ENCODE measurements at places on chromosomes 16 and 17.

GRCh38 chr16:85205747-85206471 lies 93.6 kb upstream of the CIBAR2 start:
- DNase-seq: peak; percentile 48

DNA sequence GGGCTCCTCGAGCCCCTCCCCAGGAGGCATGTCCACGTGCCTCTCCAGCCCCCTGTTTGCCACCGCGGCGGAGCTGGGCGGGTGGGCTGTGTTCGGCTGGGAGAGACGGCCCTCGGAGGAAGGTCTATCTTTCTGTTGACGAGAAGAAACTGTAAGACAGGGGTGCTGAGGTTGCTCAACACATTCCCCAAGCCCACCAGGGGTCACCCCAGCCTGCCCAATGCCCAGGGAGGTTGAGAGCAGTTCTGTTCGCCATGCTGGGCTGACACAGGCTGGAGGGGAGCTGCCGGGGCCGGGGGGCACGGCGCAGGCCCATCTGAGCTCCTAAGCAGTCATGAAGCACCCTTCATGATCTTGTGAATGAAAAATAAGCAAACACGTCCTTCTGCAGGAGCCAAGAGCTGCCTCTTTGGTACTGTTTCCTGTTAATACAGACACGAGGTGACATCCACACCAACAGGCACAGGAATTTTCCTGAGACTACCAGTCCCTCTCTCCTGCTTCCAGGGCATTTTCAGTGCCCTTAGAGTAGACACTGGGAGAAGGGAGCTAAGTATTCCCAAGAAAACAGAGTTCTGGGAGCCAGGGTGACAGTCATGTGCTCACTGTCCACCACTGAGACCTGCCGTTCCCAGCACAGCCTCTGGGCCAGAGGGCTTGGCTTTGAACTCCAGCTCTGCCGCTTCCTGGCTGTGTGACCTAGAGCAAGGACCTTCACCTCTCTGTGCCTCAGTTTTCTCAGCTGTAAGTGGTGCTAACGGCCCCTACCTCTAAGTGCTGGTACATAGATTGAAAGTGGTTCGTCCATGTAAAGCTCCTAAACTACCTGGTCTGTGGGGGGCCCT lies 9.2 kb downstream of the UBALD2 start:
- DNase-seq: no peak

DNA sequence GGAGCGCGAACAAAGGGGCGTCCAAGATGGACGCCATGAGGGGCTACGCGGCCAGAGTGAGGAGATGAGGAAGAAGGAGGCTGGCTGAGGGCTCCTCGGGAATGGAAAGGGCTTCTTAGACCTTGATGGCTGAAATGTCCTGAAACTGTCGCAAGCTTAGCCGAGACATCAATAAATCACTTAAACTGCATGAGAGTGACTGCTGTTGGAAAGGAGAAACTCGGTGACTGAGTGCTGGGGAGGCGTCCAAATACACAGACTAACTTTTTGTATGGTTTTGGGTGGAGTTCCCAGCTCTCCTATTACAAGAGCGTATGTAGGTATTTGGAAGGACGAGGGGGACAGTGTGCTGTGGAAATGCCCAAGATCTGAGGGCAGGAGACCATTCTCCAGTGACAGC lies 1.4 kb upstream of the GEMIN4 start:
- DNase-seq: no peak

DNA sequence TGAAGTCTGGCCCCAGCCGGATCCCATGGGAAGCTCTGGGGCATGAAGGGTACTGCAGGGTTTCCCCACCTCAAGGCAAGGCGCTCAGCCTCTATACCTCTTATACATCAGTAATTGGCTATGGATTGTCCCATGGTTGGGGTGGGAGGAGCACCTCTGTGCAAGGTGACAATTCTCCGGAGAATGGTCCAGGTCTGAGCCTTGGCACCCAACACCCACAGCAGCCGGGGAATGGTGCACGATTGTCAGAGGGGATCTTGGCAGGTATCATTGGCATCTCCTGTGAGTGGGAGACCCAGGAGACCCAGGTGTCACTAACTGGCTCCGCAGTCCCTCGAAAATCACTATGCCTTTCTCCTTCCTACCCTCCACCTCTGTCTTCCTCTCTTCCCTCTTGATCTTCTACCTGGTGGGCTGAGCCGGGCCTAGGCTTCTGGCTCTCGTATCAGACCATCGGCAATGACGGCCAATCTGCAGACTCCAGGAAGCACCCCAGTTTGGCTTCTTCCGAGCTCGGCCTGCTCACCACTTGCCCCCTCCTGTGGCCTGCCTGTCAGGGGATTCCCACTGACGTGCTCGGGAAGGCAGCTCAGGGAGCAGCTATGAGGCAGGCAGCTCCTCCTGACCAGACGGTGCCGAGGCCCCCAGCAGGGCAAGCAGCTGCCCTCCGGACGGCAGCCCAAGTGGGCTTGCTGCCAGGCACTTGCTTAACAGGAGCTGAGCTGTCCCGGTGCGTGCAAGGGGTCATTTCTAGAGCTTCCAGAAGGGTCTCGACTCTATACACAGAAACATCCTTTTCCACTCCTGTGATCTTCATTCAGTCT lies 10.0 kb upstream of the CALB2 start:
- DNase-seq: no peak

DNA sequence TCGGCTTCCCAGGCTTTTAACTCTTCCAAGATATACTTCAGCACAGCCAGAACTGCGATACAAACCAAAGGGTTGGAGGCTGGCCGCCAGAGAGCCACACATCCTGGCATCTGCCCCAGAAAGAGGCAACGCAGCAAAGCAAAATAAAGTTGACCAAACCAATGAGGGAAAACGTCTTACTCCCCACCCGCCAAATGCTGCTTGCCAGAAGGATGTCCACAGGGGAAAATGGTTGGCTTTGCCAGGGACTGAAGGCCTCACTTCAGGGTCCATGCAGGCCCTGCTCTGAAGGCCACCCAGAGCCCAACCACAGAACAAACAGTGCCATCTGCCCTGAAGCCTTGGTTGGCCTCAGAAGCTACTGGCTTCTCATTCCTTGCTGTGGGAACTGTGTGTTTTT lies 15.0 kb downstream of the CACNG1 start:
- peak; percentile 36 for DNase-seq

DNA sequence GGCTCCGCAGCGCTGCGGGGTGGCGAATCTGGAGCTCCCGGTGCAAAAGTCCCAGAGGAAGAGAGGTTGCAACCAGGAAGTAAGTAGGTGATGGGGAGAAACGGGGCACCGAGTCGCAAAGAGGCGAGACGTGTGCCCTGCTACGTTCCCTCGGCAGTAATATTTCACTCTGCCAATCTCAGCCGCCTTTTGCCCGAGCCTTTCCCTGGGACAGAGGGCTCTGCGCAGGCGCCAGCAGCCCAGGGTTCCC lies at the start of gene NR1D1:
Gene NR1D1 (minus strand): TSS at position 171 of the 250 bp plus-strand sequence. CDS start 495 bp downstream, outside the sequence.
- DNase-seq: no peak

DNA sequence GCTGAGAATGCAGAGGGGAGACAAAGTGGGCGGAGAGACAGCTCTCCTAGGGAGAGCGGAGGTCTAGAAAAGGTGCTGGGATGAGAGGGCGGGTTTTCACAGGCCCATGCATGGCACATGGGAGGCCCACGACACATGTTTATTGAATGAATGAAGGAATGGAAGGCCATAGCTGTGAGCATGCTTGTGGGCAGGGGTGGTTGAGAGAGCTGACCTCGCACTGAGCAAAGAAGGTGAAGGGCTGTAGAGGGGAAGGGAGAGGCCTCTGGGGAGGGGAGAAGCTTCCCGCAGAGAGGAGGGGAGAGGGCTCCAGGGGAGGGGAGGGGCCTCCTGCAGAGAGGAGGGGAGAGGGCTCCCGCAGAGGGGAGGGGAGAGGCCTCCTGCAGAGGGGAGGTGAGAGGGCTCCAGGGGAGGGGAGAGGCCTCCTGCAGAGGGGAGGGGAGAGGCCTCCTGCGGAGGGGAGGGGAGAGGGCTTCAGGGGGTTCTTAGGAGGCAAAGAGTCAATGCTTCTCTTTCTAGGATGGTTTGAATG lies 27.3 kb downstream of the SDK2 start:
- DNase-seq: no peak

DNA sequence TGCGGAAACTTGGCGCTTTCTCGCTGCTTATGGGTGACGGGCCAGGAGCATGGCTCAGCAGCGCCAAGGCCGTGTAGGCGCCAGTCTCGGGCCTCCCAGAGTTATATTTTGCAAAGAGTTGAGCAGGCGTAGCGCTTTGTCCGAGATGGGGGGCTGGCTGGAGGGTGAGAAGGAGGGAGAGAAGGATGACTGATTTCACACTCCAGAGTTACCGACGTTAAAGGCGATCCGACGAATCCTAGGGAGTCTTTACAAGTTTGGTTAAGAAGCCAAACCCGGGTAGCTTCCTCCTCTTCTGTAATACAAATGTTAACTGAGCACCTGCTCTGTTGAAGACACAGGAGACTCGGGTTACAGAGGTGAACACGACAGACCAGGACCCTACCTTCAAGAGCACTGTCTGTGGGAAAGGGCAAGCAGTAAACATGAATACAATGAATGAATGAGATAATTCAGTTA lies 782 bp downstream of the POLR2A start:
- DNase-seq: no peak

Data from fibroblast of the aortic adventitia (primary cell).